ENCODE measurements at places on chromosomes 7 and 10.
A peak's percentile ranks its signal among the peaks of the same experiment; 100 is the strongest.

DNA sequence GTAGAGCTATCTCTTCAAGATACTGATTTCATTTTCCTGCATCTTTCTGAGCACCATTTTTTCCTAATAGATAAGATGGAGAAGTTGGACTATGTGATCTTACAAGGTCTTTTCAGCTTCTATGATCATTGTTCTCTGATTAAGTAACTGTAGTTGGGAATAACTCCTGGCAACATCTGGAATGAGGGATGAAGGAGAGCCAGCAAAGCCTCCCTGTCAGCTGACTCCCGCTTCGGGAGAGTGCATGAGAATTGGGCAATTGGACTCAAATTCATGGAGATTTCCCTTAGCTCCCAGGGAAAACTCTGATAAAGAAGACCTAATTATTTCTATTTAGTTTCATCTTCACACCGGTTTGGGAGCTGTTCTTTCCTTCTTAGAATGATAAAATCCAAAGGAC lies 146.1 kb downstream of the CCDC71L start:
- no peak for DNase-seq

DNA sequence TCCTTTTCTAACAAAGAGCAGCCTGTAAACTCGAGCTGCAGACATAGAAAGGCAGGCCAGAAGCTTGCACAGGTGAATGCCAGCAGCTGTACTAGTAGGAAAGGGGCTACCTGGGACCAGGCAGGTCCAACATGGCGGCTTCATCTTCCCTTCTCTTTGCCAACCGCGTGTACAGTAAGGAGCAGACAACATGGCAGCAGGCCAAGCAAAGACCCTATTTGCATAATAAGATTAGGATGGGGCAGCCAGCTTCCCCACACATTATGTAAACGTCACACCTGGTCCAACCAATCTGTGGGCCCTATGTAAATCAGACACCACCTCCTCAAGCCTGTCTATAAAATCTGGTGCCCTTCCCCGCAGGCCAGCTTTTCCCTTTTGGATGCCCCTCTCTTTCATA lies 1186.5 kb upstream of the AUTS2 start:
- no peak for DNase-seq

DNA sequence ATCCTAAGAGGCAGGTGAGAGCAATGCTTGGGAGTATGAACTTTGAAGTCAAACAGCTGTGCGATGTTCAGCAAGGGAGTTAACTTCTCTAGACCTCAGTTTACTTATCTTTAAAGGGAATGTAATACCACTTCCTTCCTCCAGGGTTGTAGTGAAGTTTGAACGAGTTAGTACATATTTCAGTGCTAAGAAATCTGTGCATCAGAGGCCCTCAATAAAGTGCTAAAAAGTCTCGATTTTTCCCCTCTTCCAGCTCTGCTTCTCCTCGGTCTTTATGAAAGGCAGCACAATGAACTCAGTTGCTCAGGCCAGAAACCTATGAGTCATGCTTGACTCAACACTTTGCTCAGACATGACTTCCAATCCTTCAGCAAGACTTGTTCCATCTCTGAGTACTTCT lies 418.9 kb downstream of the MDFIC start:
- DNase-seq: peak; percentile 91

- DNase-seq: no peak
These were observed 102.3 kb downstream of the EPC1 start for GRCh38 chr10:32244421-32245207.

DNA sequence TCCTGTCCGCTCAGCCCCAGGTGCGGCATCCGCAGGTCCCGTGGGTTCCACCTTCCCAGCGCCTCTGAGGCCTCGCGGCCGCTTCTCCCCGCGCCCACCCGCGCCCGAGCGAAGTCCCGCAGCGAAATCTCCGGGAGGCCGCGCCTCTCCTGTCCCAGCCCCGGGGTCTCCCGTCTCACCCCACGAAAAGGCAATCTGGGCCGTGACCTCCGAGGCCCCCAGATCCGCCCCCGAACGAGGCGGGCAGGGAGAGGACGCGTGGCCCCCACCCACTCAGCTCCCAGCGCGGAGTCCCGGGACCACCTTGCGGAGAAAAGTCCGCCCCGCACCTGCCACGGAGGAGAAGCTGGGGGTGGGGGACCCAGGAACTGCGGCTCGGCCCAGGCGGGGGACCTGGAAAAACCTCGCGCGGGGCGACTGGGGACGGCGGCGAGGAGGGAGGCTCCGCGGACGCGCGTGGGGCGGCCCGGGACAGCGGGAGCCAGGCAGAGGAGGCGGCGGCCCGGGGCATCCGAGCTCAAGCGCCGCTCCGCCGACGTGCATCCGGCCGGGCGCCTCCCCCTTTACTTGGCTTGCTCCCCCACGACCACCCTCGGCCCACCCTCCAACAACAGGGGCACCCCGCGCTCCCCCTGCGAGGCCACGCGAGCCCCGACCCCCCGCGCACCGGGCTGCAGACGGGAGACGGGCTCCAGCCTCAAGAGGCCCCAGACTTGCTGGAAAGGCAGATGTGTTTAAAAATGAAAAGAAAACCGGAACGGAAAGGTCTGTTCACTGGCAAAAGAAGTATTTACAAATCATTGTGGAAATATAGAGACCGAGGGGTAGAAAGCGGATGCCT lies 33.0 kb upstream of the RNF32 start:
- no peak for DNase-seq

DNA sequence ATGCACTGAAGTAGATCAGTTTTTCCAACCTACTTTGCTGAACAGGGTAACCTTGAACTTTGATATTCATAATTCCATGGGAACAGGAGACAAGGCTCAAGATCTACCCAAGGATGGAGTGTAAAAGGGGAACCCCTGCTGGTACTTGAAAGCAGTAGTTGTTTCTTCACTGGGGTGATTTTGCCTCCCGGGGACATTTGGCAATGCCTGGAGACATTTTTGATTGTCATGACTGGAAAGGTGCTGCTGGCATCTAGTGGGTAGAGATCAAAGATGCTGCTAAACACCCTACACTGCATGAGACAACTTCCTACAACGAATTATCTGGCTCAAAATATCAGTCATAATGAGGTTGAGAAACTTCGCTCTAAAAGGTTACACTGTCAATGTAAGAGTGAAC lies 214.8 kb upstream of the CTBP2 start:
- no peak for DNase-seq

DNA sequence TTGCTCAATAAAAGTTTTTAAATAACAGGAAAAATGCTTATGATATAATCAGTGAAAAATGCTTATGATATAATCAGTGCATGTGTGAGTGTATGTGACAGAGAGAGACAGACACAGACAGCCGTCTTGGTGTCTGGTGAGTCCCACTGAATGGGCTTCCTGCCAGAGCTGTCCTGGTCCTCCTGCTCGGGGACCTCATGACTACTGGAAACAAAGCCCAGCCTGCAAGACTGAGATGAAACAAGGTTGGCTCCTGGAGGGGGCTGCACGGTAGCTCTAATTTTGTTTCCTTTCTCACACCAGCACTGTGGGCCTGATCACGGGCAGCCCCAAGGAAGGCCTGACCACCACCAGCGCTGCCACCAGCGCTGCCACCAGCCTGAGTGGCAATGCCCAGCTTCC lies 57.3 kb downstream of the NRP1 start:
- peak; percentile 65 for DNase-seq

- no peak for DNase-seq
These were observed 20.9 kb downstream of the CD36 start for GRCh38 chr7:80659120-80660055.

DNA sequence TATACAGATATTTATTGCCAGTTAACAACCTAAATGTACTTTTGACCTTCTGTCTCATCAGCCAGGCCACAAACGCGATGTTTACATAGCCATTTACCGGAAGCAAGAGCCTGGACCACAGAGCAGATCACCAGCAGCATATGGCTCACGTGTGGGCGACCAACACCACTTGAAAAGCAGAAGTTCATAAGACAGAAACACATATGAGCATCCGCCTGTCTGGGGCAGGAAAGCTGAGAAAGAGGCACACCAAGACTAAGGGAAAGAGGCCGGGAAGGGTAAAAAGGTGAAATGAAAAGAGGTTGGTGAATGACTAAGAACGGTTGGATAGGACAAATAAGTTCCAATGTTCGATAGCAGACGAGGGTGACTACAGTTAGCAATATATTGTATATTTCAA lies 1.3 kb downstream of the ABCB1 start:
- DNase-seq: no peak

DNA sequence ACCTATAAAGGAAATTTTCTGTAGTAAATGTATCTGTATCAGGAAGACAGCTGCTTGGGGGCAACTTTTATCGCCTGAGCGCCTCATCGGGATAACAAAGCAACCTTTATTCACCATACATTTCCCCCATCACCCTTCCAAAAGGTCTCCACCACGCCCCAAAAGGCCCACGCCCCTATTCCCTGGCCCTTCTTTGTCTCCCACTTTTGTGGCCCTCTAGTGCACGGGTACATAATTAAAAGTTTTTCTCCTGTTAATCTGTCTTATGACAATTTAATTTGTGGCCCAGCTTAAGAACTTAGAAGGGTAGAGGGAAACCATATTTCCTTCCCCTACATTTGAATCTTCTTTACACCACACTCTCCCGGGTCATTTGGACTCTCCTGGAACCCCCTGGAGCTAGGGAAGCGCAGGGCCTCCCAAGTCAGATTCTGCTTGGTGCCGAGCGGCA lies 625 bp downstream of the RP9 start:
- no peak for DNase-seq

DNA sequence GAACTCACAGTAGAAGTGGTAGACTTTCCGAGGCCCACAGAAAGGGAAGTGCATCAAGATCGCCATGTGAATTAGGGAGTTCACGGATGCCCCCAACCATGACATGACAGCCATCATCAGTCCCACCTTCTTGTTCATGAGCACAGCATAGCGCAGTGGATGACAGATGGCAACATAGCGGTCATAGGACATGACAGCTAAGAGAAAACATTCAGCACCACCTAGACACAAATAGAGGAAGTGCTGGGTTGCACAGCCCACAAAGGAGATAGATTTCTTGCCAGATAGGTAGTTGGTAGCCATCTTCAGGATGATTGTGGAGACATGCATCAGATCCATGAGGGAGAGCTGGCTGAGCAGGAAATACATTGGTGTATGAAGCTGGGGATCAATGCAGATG lies 342 bp downstream of the OR2AE1 start:
- DNase-seq: no peak

GRCh38 chr7:4809666-4810065 lies 34.2 kb downstream of the AP5Z1 start:
- peak; percentile 33 for DNase-seq

DNA sequence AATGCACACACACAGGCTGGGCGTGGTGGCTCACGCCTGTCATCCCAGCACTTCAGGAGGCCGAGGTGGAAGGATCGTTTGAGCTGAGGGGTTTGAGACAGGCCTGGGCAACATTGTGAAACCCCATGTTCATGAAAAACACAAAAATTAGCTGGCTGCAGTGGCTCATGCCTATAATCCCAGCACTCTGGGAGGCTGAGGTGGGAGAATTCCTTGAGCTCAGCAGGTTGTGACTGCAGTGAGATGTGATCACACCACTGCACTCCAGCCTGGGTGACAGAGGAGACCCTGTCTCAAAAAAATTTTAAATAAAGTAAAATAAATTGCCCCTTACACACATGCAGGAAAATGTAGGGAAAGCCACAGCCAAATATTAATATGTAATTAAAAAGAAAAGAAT lies 44.1 kb downstream of the RNF32 start:
- DNase-seq: no peak

DNA sequence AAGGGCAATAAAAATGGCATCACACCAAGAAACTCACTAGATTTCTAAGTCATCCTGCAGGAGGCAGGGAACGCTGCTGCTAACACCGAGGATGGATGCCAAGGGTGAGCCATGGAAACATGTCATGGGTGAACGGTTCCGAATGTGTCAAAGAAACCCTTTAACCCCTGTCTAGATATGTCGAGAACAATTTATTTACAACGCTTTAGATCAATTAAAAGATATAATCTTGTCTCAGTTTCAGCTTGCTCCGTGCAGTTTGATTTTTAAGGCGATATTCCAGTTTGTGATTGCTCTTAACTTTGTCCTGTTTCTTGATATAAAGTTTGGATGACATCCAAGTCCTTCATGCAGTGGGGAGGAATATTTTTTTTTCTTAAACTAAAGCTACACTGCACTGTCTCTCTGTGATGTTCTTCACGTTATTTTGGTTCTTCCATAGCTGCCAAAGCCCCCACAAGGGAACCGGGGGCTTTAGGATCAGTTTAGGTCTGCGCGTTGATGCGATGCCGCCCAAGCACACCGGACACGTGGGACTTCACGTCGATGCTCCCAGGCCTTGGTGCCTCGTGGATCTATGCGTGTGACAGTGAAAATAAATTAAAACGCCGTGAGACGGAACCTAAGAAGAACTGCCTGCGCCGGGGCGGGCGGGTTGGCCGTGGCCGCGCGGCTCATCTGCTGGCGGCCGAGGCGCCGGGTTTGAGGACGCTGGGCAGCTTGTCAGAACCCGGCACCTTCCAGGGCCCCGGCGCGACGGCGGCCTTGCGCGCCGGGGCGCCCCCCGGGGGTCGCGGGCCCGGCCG lies 220.3 kb downstream of the PHTF2 start:
- peak; percentile 14 for DNase-seq

DNA sequence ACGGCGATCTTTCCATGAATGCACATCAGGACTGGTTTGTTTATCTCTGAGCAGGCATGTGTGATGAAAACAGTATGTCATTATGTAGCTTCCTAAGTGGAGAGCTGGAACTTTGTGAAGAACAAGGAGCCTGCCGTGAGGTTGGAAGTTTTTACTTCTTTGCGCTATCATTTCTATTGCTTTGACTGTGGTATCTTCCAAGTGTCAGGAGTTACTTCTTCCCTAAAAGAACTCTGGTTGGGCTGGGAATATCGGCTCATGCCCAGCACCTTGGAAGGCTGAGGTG lies 167.4 kb upstream of the AHR start:
- no peak for DNase-seq

GRCh38 chr10:93518531-93518930 lies 22.1 kb downstream of the CEP55 start:
- no peak for DNase-seq

- no peak for DNase-seq
These were observed 921.3 kb upstream of the AUTS2 start for GRCh38 chr7:68676813-68677535.

DNA sequence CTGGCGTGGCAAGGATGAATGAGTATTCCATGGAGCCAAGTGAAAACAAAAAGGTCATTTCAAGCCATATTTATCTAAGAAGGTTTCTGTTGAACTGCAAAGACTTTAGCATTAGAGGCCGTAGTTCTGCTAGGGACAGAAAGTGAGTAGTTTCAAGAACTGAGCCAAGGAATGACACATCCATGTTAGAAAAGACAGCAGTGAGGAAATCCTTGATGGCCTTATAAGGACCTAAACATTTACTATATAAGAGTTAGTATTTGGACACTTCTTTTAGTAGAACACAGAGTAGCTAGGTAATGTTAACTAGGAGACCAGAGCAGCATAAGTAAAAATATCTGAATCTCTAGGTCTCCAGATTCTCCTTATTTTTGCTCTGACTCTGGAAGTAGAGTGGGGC lies 329.8 kb upstream of the SEMA3D start:
- peak; percentile 11 for DNase-seq
